Vagina (tissue), 2 donors: ENCODE measurements at places on chromosomes 2 and 18. TPM values are rescaled to one million over a fixed set of nuclear protein-coding genes. Genes with fewer than 3 reads are reported as not detected.

DNA sequence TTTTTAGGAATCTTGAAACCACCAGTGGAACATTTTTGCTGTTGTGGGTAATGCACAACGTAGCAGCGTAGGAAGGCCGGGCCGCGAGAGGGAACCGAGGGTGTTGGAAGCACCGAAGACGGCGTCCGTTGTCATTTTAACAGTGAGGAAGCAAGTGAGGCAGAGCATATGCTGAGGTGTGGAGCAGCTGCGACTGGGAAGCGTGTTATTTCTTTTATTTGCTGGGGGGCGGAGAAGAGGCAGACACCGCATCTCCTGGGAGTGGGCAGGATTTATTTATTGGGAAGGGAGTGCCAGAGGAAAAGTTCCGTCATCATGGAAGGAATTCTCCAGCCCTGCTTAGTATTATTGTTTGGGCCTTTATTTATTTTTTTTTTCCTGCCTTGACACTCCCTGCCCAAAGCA is 232.8 kb downstream of the KLHL29 start:
- peaks cover 43% of the 10 kb centered on the region for H3K4me1 ChIP-seq
- no peak for DNase-seq
- H3K27me3 ChIP-seq: no peaks in the 10 kb centered on the region
- no peaks in the 10 kb centered on the region for H3K36me3 ChIP-seq
- H3K27ac ChIP-seq: peak overlapping the region; percentile 92
- H3K4me3 ChIP-seq: no peak overlapping the region

The RAMP1 gene
- 120 TPM for total RNA-seq

DNA sequence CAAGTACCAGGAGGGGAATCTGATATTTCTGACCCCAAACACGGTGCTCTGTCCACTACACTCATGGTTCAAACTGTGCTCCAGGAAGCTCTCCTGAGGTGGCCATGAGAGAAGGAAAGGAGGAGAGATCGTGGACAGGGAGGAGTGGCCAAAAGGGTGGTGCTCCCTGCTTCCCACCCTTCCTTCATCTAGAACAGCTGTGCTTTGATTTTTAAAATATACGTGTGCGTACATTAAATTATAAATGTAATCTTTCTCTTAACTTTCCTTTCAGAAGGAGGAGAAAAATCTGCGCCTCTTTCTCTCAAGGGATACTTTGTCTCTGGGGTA is 8.2 kb upstream of the CHRNA1 start:
- no peak for DNase-seq
- H3K27me3 ChIP-seq: no peaks in the 10 kb centered on the region
- peak overlapping the region; percentile 66 for H3K27ac ChIP-seq
- H3K4me1 ChIP-seq: peaks cover 13% of the 10 kb centered on the region
- no peak overlapping the region for H3K4me3 ChIP-seq
- no peaks in the 10 kb centered on the region for H3K36me3 ChIP-seq

The REEP1 gene
- 13.5 TPM for total RNA-seq

- H3K4me3 ChIP-seq: peak overlapping the region; percentile 29
- peaks cover 24% of the 10 kb centered on the region for H3K4me1 ChIP-seq
- no peaks in the 10 kb centered on the region for H3K36me3 ChIP-seq
- no peak for DNase-seq
Observed at GRCh38 chr2:86788881-86789686, 1.6 kb downstream of the CD8A start.

The TLX2 gene
- 6.6 TPM for total RNA-seq

DNA sequence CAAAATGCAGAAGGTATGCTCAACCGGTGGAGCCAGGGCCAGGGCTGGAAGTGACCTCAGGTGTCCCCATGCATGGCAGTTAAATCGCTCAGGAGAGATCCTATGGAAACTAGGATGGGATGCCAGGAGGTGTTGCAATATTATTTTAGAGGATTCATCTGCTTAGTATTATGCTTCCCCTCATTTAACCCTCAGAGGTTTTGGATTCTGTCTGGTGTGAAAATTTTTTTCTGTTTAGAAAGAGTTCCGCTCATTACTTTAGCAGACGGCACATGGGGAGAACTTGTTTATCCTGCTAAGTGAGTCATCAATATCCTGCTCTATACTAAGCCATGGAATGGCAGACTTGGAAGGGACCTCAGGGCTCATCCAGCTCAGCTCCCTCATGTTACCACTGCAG is 42.5 kb downstream of the TRIB2 start:
- no peak for DNase-seq
- no peak overlapping the region for H3K4me3 ChIP-seq
- no peaks in the 10 kb centered on the region for H3K36me3 ChIP-seq

GRCh38 chr2:26801796-26802195 is 15.9 kb downstream of the CENPA start:
- H3K27me3 ChIP-seq: no peaks in the 10 kb centered on the region
- DNase-seq: no peak
- no peak overlapping the region for H3K4me3 ChIP-seq
- H3K4me1 ChIP-seq: no peaks in the 10 kb centered on the region

The MOGAT1 gene
- total RNA-seq: not detected

DNA sequence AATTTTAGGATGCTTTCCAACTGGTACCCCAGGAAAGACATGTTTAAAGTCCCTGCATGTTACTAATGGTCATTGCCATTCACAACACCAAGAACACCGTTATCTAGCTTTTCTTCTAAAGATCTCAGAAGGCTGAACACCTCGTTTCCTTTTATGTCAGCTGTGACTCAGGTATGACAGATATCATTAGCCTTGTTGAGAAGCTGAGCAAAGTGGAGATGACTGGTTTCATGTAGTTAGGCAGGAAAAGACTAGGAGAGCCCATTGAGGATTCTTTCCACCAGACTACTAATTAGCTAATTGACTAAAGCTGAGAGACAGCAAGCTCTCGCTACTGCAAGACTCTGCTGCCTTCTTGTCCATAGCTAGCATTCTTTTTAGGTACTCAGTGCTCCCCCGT is 32.0 kb upstream of the ARL5A start:
- no peak overlapping the region for H3K4me3 ChIP-seq
- no peaks in the 10 kb centered on the region for H3K4me1 ChIP-seq
- no peaks in the 10 kb centered on the region for H3K27me3 ChIP-seq
- H3K36me3 ChIP-seq: no peaks in the 10 kb centered on the region
- no peak for DNase-seq
- no peak overlapping the region for H3K27ac ChIP-seq

The CFAP221 gene
- 3.9 TPM for total RNA-seq

GRCh38 chr18:770583-770961 is 41.5 kb downstream of the YES1 start:
- no peak for DNase-seq
- no peaks in the 10 kb centered on the region for H3K27me3 ChIP-seq
- no peaks in the 10 kb centered on the region for H3K36me3 ChIP-seq
- no peak overlapping the region for H3K4me3 ChIP-seq
- H3K4me1 ChIP-seq: no peaks in the 10 kb centered on the region

- no peak overlapping the region for H3K27ac ChIP-seq
- H3K4me3 ChIP-seq: no peak overlapping the region
- H3K27me3 ChIP-seq: no peaks in the 10 kb centered on the region
- H3K4me1 ChIP-seq: no peaks in the 10 kb centered on the region
Observed at GRCh38 chr2:11598228-11598731, 64.4 kb downstream of the GREB1 start.

DNA sequence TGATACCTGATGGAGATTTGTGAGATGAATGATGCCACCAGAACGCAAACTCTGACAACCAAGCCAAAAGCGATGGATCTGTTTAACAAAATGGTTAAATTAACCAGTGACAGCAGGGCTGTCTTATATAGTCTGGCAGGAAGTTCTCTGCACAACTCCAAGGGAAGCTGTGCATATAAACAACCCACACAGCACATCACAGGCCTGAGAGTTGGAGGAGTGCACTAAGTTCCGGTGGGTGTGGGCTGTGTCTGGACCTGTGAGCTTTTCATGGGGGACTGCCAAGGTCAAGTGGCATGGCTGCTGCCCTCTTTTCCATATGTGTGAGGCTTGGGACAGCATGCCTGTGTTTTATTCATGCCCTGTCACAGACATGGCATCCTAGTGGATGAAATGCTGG is 414.6 kb upstream of the TRIB2 start:
- no peaks in the 10 kb centered on the region for H3K27me3 ChIP-seq
- H3K4me1 ChIP-seq: no peaks in the 10 kb centered on the region
- no peak for DNase-seq
- no peak overlapping the region for H3K4me3 ChIP-seq
- H3K36me3 ChIP-seq: no peaks in the 10 kb centered on the region

- H3K27ac ChIP-seq: peak overlapping the region; percentile 42
- no peaks in the 10 kb centered on the region for H3K27me3 ChIP-seq
- no peak overlapping the region for H3K4me3 ChIP-seq
- H3K4me1 ChIP-seq: peaks cover 5% of the 10 kb centered on the region
Observed at GRCh38 chr2:67846370-67847070, 216.3 kb downstream of the C1D start.

- H3K36me3 ChIP-seq: no peaks in the 10 kb centered on the region
- H3K4me1 ChIP-seq: peaks cover 39% of the 10 kb centered on the region
- DNase-seq: no peak
- peak overlapping the region; percentile 45 for H3K27ac ChIP-seq
Observed at GRCh38 chr2:30425326-30425725, 21.7 kb upstream of the LCLAT1 start.

GRCh38 chr2:193868833-193869232 is 1674.1 kb upstream of the TMEFF2 start:
- H3K4me1 ChIP-seq: no peaks in the 10 kb centered on the region
- peak; percentile 88 for DNase-seq
- no peak overlapping the region for H3K27ac ChIP-seq
- no peaks in the 10 kb centered on the region for H3K36me3 ChIP-seq
- H3K4me3 ChIP-seq: no peak overlapping the region

The GLI2 gene
- 16.2 TPM for total RNA-seq

DNA sequence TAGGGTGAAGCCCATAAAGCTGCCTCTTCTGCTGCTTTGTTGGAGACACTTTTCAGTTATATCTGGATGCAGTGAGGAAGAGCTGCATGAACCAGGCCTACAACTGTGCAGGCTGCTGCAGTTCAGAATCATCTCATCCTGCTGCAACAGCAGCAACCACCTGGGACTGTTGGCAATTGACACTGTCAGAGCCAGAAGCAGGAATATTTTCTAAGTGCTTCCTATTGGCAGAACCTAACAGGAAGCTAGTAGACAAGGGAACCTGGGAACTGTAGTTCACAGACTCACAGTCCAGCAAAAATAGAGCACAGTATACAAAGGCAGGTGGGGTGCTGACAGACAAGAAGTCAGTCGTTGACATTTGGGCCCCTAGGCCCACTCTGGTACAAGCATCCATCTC is 452.9 kb upstream of the SPRED2 start:
- no peak overlapping the region for H3K4me3 ChIP-seq
- no peak for DNase-seq
- no peaks in the 10 kb centered on the region for H3K27me3 ChIP-seq
- H3K36me3 ChIP-seq: no peaks in the 10 kb centered on the region
- H3K27ac ChIP-seq: no peak overlapping the region
- no peaks in the 10 kb centered on the region for H3K4me1 ChIP-seq

GRCh38 chr2:169082995-169083394 is 13.6 kb downstream of the DHRS9 start:
- H3K36me3 ChIP-seq: no peaks in the 10 kb centered on the region
- no peak for DNase-seq
- H3K4me3 ChIP-seq: no peak overlapping the region
- H3K27me3 ChIP-seq: no peaks in the 10 kb centered on the region
- H3K4me1 ChIP-seq: no peaks in the 10 kb centered on the region
- H3K27ac ChIP-seq: no peak overlapping the region

- no peaks in the 10 kb centered on the region for H3K36me3 ChIP-seq
- H3K4me3 ChIP-seq: no peak overlapping the region
- H3K27ac ChIP-seq: no peak overlapping the region
Observed at GRCh38 chr2:26399771-26400376, 1.8 kb upstream of the DRC1 start.

- no peaks in the 10 kb centered on the region for H3K36me3 ChIP-seq
- DNase-seq: no peak
- no peaks in the 10 kb centered on the region for H3K4me1 ChIP-seq
- H3K4me3 ChIP-seq: no peak overlapping the region
Observed at GRCh38 chr18:32878436-32878835, 105.6 kb upstream of the KLHL14 start.

DNA sequence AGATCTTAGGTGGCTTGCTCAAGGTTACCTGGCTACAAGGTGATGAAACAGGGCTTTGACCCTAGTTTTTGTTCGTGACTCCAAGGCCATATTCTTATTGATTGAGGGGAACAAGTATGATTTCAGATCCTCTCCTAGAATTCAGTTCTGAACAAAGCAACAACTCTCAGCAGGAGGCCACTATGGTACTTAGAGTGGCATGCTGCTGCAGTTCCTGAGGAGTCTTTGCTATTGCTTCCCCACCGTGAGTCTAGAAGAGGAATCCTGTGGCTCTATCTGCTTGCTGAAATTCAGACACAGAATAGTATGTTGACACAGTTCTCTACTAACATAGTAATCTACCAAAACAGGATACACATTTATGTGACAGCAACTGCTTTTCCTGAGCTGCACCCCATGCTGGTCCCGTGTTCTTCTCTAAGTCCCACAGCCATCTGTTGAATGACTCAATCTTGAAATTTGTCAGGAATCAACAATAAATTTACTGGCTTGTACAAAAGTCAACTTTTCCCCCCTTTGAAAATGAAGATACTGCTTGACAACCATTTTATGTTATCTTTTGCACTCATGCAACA is 4.1 kb downstream of the TGFBRAP1 start:
- H3K4me3 ChIP-seq: no peak overlapping the region
- H3K4me1 ChIP-seq: peaks cover 45% of the 10 kb centered on the region
- no peak overlapping the region for H3K27ac ChIP-seq
- no peak for DNase-seq
- no peaks in the 10 kb centered on the region for H3K27me3 ChIP-seq

The RFX8 gene
- 1.2 TPM for total RNA-seq

DNA sequence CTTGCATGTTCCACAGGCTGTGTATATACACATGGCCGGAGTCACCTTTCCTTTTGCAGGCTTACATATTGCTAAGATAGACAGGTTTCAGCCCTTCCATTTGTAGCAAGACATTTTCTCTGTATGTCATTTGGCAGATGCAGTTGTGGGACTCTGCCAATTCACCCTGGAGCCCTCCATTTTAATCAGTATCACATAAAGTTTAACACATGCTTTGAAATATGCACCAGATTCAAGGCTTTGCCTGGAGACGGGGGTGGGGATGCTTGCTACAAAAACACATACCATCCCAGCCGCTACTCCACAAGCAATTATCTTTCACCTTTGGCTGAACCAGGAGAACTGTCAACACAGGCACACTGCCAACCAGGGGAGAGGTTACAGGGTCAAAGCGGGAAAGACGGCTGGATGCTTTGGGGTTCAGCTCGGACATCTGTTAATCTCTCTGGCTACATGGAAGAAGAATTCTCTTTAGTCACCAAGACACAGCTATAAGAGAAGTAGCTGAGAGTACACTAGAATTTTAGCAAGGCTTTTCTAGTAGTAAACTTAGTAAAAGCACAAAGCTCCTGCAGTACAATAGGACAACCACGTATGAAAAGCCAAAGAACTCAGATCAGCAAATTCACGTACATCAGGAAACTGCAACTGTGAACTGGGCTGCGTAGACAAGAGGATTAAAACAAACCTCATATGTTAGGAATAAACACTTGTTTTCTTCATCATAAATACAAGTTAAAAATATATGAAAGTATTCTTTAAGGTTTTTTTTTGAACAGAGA is 130.9 kb downstream of the EXOC6B start:
- H3K27ac ChIP-seq: no peak overlapping the region
- DNase-seq: no peak
- H3K36me3 ChIP-seq: no peaks in the 10 kb centered on the region
- H3K4me1 ChIP-seq: peaks cover 11% of the 10 kb centered on the region
- H3K4me3 ChIP-seq: no peak overlapping the region
- H3K27me3 ChIP-seq: no peaks in the 10 kb centered on the region
